Psoas muscle (tissue), 8 donors: ENCODE measurements at places on chromosomes 16 and 17. TPM values are rescaled to one million over a fixed set of nuclear protein-coding genes. Genes with fewer than 3 reads are reported as not detected.

DNA sequence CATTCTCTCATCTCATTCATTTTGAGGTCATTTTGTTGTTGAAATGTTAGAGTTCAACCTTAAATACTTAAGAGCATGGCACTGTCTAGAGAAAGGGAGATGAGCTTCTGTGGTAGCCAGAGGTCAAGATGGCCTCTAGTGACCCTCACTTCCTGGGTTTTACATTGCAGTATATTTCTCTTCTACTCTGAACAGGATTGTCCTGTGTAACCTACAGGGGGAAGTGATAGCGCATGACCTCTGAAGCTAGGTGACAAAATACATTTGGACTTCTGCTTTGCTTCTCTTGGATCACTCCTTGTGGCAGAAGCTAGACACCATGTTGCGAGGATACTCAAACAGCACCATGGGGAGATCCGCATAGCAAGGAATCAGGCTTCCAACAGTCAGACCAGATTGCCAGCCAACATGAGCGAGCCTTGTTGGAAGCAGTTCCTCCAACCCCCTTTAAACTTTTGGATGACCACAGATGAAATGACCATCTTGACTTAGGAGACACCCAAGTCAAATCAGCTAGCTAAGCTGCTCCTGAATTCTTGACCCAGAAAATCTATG lies 748.4 kb downstream of the MAF start:
- no peak for DNase-seq

DNA sequence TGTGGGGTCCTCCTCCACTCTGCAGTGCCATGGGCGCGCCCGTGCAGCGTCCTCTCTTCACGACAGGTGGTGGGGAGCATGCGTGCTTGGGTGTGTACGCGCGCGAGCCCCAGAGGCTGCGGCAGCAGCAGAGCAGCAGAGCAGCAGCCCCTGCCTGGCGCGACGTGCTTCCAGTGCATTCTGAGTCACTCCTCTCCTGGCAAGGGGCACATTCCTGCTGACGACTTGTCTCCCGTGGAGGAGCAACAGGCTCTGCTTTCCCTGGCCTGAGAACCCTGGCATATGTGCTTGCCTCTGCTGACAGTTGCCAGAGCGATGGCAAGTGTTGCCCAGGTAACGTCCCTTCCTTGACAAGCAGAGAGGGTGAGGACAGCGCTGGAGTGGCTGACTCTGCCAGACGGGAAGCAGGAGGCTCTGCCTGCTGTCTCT lies 133.8 kb upstream of the PLCG2 start:
- DNase-seq = no peak

HOXB13 gene
- total RNA-seq = not detected

CLEC19A gene
- total RNA-seq = not detected

ALOX15B gene
- 0.32 TPM for total RNA-seq

GRCh38 chr16:65624666-65625065 lies 502.8 kb upstream of the CDH11 start:
- no peak for DNase-seq

- no peak for DNase-seq
These were observed 1.1 kb downstream of the CD300H start for GRCh38 chr17:74566132-74566753.

CNTNAP1 gene
- 2.5 TPM for total RNA-seq

DNA sequence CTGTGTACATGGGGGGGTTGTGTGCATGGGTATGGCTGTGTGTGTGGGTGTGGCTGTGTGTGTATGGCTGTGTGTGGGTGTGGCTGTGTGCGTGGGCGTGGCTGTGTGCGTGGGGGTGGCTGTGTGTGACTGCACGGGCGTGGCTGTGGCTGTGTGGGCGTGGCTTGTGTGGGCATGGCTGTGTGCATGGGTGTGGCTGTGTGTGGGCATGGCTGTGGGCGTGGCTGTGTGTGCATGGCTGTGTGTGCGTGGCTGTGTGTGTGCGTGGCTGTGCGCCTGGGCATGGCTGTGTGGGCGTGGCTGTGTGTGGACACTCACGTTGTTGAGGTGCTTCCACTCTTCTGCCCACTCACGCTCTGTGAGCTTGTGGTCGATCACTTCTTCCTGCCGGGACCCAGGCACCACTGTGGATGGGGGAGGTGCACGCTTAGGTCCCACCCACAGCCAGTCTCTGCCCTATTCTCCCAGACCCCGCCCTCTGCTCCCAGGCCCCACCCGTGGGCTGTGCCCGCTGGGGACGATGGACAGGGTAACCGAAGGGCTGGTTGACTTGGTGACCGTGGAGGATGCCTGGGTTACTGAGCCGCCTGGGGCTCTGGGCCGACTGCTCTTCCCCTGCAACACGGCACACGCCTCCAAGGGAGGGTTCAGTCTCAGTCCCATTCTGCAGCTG lies 16.0 kb upstream of the PABPN1L start:
- DNase-seq = no peak

USP43 gene
- not detected for total RNA-seq

- no peak for DNase-seq
These were observed 22.5 kb upstream of the SPNS3 start for GRCh38 chr17:4411201-4411600.

- DNase-seq = peak; percentile 84
These were observed 13.2 kb downstream of the RAI1 start for GRCh38 chr17:17694169-17695081.

CACNG5 gene
- not detected for total RNA-seq

SUPT6H gene
- 67.0 TPM for total RNA-seq

DNA sequence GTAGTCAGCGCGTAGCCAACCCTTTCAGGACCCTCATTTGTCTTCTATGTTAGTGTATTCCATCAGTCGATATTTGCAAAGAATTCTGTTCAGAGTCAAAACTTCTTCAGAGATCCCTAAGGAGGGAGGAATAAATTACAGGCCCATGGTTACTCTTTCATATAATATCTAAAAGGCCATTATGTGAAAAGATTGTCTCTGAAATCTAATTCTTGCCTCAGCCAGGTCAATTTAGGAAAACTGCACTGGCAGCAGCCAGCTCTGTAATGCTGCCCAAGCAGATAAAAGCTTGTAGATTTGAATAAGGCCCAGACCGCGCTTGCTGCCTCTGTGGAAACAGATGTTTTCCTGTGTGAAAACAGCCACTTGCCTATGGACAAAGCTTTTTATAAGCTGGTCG lies 379.8 kb downstream of the CNTNAP4 start:
- DNase-seq = no peak

GRCh38 chr16:83771306-83771942 lies 36.4 kb upstream of the HSBP1 start:
- DNase-seq = peak; percentile 68

DNA sequence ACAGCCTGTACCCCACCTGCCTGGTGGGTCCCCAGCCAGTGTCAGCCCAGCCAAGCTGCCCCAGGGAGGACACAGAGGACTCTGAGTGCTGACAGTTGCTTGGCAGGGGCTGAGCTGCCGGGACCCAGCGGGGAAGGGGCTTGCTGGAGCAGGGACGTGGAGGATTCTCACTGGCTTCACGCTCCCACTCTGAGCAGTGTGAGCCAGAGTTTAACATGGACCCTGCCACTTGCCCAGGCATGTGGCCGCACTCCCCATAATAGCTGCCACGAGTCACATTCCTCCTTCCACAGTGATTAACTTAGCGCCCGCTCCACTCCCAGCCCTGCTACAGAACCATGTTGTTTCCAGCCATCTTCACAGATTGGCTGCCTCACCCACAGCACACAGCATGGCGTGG lies 31.2 kb downstream of the SREBF1 start:
- no peak for DNase-seq

DNA sequence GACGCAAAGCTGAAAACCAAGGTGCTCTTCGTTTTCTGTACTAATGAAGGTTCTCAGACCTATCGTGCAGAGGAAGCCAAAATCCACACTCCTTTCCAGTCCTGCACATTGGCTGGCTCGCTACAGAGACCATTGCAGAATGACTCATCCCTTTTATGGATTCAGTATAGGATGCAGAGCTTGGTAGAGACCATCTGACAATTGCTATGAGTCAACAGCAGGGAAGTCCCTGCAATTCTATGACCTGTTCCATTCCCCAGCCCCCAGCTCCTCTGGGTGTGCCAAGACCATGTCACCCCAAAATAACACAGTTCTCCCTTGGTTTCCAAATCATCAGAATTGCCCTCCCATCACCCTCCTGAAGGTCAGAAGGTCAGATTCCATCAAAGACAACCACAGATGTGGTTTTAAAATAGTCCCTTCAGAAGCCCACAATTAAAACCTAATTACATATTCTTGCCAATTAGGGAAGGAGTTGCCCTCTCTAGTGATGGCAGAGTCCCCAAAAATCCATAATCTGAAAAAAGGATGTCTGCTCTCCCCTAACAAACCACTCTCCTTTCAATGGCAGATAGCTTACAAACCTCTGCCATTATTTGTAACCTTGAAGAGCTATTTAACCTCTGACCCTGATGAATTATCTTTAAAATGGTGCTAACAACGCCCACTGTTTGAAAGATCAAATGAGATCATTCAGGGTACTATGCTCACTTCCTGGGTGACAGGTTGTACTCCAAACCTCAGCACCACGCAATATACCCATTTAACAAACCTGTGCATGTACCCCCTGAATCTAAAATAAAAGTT lies 108.2 kb upstream of the RBBP6 start:
- no peak for DNase-seq

DNA sequence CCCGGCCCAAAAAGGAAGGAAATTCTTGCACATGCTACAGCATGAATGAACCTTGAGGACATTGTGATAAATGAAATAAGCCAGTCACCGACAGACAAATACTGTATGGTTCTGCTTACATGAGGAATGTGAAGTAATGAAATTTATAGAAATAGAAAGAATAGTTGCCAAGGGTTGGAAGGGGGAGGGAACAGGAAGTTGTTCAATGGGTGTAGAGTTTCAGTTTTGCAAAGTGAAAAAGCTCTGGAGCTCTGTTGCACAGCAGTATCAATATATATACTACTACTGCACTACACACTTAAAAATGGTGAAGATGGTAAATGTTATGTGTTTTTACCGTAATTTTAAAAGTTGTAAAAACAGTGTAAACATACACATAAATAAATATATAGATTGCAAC lies 43.7 kb downstream of the PKD1L3 start:
- no peak for DNase-seq

SPNS2 gene
- total RNA-seq = 3.5 TPM

- no peak for DNase-seq
These were observed 67.8 kb upstream of the ELAC2 start for GRCh38 chr17:13085578-13085977.

- DNase-seq = peak; percentile 27
These were observed 107.6 kb downstream of the ZNF423 start for GRCh38 chr16:49748322-49748721.

DNA sequence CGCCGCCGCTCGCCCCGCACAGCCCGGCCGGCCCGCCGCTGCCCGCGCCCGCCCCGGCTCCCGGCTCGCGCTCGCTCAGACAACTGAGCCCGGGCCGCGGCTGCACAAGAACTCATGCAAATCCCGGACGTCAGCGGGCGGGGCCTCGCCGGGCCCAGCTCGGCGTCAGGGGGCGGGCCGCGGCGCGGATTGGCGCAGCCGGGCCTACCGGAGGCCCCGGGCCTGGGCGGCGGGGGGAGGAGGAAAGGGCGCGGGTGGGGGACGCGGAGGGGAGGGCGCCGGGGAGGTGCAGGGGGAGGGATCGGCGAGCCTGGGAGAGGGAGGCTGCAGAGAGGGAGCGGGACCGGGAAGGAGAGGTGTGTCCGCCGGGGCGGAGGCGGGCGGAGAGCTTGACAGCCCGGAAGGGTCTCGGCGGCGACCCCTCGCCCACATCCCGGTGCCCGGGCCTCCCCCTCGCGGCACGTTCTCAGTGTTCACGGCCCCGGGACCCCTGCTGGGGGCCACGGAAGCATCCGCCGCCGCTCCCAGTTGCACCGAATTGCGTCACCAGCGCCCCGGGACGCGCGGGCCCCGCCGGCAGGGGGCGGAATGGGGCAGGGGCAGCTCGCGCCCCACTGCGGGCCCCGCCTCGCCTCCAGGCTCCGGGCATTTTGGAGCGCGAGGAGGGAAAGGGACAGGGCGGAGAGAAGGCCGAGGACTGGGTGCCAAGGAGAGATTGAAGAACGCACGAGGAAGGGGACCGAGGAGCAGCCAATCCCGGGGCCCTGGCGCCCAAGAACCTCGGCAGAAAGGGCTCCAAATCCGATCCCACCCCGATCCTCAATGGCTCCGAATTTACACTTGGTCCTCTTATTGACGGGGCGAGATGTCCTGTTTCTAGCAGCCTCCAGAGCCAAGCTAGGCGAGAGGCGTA lies at the start of gene CBX4:
Gene CBX4 (minus strand): TSS at position 85 of the 913 bp plus-strand sequence. CDS start 189 bp downstream, outside the sequence.
- peak; percentile 96 for DNase-seq

HOXB6 gene
- 0.66 TPM for total RNA-seq

FBXO39 gene
- total RNA-seq = not detected

- DNase-seq = no peak
These were observed 611 bp upstream of the ANKRD40 start for GRCh38 chr17:50708050-50709000.

CHST5 gene
- total RNA-seq = not detected

DNA sequence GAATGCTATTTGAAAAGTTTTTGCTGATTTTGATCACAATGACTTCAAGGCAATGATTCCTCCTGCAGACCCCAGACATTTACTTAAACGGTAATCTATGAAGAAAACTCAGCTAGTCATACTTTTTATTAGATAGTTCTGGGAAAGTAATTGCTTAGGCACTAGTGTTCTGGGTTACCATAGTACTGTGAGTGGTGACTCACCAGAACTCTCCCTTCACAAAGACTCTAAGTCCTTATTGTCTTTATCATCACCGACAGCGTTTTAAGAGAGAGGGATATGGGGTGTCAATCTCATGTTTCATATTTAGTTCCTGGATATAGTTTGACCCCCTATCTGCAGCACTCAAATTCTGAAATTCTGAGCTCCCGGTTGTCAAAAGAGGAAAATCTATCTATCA lies 43.0 kb upstream of the CDH8 start:
- no peak for DNase-seq

BIRC5 gene
- 0.12 TPM for total RNA-seq

GRCh38 chr16:62149631-62150030 lies 113.4 kb upstream of the CDH8 start:
- DNase-seq = no peak

ZG16 gene
- not detected for total RNA-seq

- DNase-seq = no peak
These were observed 15.1 kb upstream of the GUCY2D start for GRCh38 chr17:7987112-7987893.

- DNase-seq = peak; percentile 80
These were observed 34.6 kb downstream of the PRMT7 start for GRCh38 chr16:68345351-68345810.
